ENCODE measurements at places on chromosomes 11 and 22.

DNA sequence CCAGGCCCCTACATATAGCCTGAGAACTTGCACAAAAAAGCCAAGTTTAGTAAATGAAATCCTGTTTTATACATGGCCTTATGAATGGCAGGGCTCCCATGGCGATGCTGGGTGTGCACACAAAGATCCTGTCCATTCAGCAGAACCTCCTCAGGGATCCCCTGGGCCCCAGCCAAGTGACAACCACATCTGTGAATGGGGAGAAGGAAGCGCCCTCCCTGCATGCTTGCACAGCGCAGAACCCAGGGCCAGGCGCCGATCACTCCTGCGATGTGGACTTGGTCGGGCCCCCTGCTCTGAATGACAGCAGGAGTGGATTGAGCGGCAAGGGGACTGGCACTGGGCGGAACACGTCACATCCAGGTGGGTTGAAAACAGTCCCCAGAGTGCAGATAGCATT, 4.5 kb upstream of the CDC42EP2 start:
- DNase-seq: no peak

DNA sequence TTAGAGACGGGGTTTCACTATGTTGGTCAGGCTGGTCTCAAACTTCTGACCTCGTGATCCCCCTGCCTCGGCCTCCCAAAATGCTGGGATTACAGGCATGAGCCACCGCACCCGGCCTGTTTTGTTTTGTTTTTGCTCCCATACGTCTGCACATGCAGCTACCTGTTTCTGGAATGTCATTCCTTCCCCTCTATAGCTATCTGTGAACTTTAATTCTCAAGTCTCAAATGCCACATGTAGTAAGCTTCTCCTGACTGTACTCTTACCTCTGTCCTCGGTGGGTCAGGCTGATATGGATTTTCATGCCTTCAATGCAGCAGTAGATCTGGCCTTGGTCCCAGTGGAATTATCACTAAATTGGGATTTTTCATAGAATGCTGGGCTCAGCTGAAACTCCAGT, 12.4 kb upstream of the SWAP70 start:
- no peak for DNase-seq

DNA sequence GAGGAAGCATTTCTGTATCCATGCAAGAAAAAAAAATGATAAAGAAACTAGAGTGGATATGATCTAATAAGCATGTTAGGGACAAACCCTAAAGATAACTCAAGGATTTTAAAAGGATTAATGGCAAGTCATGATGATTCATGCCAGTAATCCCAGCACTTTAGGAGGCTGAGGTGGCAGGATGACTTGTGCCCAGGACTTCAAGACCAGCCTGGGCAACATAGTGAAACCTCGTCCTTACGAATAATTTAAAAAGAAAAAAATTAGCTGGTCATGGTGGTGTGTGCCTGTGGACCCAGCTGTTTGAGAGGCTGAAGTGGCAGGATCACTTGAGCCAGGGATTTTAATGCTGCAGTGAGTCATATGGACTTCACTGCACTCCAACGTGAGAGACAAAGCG, 145.5 kb upstream of the BLID start:
- DNase-seq: no peak

DNA sequence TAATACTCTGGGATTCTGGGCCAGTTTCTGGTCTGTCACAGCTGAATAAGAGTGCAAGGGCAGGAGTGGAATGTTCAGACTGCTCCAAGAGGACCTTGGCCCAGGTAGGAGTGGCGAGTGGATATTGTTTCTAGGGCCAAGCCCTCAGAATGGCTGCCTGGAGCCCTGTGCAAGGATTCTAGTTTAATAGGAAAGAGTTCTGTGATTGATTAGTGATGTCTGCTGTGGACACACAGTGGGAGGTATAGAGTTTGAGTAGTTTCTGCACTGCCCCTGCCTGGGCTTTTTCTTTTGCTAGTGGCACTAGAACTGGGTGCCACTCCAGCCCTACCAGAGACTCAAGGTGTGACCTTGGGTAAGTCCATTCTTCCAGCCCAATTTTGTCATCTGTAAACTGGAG, 9.7 kb upstream of the MPPED1 start:
- no peak for DNase-seq

DNA sequence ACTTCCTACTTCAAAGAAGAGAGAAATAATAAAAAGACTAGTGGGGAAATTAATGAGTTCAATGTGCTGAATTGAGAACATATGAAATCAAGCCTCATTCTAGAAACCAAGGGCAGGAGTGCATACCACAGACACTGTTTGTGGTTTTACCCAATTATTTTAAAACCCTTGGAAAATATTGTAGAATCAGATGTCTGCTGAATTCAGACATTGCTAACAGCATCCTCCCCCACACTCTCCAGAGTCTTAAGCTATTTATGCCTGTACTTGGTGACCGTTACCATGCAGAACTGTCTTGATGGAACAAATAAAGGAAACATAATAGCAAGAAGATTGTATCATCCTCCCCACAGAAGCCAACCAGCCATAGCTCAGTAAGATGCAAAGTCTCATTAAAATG, 850.1 kb downstream of the NTM start:
- no peak for DNase-seq

DNA sequence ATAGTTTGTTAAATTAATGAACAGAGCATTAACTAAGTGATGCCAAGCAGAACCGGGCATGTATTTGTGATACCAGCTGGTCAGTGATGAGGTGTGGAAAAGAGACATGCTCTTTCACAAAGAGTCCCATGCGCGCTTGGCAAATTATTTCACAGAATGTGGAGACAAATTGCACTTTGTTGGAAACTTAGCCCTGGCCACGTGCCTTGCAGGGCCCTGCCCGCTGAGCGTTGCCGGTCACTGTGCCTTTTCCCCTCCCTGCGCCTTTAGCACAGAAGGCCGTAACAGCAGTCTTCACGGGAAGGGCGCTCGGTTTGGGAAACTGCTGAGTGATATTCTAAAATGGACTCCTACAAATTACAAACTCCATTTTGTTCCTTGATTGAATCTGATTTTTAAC, 235.9 kb downstream of the TBC1D22A start:
- no peak for DNase-seq

DNA sequence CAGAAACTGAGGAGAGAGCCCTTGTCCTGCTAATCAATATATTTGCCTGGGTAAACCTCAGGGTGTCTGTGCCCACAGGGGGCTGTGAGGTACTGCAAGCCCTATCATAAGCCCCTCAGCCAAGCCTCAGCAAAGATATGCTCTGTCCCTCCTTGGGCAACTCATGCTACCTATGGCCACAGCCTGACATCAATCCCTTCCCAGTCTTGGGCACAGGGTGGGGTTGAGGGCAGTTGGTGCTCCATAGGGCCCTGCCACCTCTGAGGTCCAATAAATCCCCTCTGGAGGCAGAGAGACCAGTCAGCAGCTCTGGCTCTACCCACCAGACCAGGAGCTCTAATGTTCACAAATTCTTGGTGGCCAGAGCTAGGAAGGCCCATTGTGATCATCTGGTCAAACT, 23.8 kb downstream of the TPBGL start:
- no peak for DNase-seq

DNA sequence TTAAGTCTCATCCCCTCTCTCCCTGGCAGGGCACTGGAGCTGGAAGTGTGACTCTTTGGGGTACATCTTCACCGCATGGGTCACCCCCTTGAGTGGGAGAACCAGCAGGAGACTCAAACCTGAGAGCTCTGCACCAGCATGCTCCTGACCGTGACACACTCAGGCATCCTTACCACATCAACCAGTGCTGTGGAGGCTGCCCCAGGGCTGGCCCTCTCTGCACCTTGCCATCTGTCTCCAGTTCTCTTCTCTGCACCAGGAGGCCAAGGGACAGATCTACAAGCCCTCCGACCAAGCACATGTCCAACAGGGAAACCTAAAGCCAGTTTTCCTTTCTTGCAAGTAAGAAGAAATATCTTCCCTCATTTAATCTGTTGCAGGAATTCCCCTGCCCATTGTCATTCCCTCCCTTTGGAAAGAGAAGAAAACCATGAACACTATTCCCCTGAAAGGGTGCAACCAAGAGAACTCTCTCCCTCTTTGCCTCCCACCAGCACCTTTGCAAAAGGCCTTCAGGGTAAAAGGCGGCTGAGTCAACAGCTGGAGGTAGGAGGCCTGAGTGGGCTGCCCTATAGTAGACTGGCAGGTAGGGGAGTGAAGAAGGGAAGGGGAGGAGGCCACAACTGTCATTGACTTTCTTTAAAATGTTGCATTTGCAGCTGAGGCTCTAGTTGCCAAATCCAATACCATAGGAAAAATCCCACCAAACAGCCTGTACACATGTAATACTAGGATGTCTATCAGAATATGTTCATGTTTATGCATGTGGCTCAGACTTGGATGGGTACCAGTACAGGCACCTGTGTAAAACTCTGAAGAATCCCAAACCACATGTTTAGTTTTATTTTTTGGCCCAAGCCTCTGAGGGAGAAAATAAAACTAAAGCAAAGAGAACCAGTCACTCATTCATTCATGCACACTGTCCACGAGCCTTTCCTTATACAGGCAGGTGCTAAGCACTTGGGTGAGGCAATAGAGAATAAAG, 117.0 kb downstream of the WT1 start:
- no peak for DNase-seq

DNA sequence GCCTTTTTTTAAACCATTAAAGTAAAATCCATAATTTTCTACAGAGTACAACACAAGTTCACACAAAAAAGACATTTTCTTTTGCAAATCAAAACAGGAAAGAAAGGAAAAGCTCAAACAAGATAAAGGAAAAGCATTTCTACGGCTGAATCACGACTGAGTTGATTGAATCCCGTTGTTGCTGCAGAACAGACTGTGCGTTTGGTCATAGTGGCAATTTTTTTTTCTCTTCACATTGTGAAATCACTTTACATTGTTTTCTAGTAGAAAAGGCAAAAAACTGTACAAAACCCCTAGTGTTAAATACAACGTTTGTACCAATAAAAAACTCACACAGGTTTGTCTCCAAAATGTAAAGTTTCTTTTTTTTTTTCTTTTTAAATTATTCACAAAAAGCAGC, 17.3 kb upstream of the RAPSN start:
- DNase-seq: no peak

DNA sequence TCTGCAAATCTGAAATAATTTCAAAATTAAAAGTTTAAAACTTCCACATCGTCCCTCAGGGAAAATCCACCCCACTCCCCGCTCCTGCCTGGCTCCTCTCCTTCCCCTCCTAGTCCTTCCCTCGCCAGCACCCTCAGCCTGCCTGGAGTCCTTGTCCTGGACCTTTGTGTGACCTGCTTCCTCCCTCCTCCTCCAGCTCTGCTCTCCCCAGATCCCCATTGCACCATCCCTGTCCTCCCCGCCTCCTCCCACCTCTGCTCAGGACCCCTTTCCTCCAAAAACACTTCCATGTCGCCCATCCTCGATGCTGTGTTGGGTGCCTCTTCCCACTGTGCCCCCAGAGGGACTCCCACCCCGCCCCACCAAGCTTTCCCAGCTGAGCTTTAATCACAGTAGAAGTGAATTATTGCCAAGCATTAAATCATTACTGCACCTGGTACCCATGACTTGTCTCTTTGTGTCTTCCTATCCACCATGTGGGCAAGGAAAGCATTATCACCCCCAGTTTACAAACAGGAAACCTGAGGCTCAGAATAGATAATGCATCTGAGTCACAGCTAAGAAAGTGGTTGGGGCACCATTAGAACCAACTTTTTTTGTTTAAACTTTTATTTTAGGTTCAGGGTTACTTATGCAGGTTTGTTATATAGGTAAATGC, 2.4 kb upstream of the ZP1 start:
- no peak for DNase-seq

DNA sequence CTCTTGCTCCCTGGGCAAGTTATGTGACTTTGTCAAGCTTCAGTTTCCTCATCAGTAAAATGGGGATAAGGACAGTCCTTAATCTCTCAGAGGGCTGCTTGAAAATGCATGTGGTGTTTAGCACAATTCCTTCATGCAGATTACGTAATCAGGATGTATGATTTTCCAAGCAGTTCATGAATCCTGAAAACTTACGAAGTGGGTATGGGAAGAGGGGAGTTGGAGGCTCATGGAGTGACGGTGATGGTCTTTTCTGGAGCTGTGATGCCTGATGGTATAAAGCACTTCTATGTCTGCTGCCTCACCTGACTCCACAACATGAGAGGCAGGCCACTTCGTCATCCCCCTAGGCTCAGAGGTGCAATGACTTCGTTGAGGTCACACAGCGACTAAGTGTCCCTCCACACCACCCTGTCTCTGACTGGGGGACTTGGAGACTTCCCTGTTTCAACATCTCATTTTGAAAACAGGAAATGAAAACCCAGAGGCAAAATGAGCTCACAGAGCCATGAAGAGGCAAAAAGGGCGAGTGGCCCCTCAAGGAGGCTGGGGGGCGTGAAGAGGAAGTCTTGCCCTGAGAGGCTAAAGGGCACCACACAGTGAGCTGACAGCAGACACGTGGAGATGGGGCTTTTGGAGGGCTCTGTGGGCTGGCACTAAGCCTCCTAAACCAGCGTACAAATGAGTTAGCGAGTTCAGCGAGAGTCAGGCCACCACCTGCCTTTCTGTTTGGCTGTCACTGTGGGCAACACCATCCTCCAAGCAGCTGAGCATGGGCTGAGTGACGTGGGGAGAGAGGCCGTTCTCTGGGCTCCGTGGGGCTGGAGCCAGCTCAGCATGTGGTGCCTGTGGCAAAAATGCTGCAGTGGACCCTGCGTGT, 10.1 kb downstream of the MCM5 start:
- DNase-seq: no peak

DNA sequence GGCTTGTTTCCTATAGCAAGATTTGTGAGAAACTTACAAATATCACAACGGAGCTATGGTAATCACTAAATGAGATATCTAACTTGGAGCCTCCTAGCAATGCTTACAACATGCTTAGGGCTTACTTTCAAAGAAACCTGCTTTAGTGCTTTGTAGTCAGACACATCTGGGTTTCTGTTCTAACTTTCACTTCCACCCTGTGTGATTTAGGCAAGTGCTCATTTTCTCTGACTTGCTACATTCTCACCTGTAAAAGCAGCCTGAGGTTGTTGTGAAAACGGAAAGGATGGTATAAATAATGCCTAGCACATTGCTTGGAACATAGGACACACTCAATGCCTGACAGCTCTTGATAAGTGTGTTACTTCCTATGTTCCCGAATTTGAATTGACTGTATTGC, 45.6 kb downstream of the LRRC4C start:
- no peak for DNase-seq

GRCh38 chr11:121838571-121838970, 277.4 kb downstream of the BLID start:
- no peak for DNase-seq

- DNase-seq: no peak
Observed at GRCh38 chr11:113372309-113372708, 15.3 kb upstream of the ANKK1 start.

GRCh38 chr11:37107415-37107814, 509.4 kb upstream of the RAG2 start:
- DNase-seq: no peak

DNA sequence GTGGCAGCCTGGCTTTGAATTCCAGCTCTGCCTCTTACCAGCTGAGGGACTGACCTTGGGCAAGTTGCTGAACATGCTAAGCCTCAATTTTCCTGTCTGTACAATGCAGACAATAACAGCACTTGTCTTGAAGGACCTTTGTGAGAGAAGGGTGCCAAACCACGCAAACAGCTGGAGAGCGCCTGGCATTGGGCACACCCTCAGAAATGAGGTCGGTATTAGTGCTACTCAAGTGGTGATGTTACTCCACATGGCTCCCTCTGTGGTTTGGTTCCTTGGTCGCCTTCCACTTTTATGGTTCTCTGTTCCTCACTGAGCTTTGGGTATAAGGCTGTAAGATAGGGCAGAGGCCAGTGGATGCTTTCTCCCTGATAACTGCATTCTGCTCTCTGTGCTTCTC, 8.2 kb downstream of the UBASH3B start:
- DNase-seq: no peak

- DNase-seq: peak; percentile 79
Observed at GRCh38 chr11:118530683-118531596, at the start of gene TMEM25. Gene TMEM25 (plus strand): TSS chr11:118531192. CDS start chr11:118531802, 610 bp downstream.

- DNase-seq: no peak
Observed at GRCh38 chr11:96744697-96745096, 354.9 kb downstream of the JRKL start.

Data from nephron progenitor cell (in vitro differentiated cells).